Thymus (tissue), 14 donors: ENCODE measurements at places on chromosomes 1 and 21.

- DNase-seq = no peak
- no peak overlapping the region for H3K27ac ChIP-seq
- H3K27me3 ChIP-seq = no peaks in the 10 kb centered on the region
- peaks cover 27% of the 10 kb centered on the region for H3K4me1 ChIP-seq
These were observed 2.6 kb upstream of the HDAC1 start for GRCh38 chr1:32289256-32289655.

GRCh38 chr1:43052786-43053439 is 94.2 kb upstream of the SLC2A1 start:
- H3K4me1 ChIP-seq = no peaks in the 10 kb centered on the region
- no peak for DNase-seq
- H3K36me3 ChIP-seq = no peaks in the 10 kb centered on the region
- H3K27me3 ChIP-seq = no peaks in the 10 kb centered on the region
- no peak overlapping the region for H3K4me3 ChIP-seq
- H3K27ac ChIP-seq = no peak overlapping the region

- H3K36me3 ChIP-seq = no peaks in the 10 kb centered on the region
- H3K4me3 ChIP-seq = no peak overlapping the region
- H3K4me1 ChIP-seq = no peaks in the 10 kb centered on the region
- no peak for DNase-seq
These were observed 24.3 kb upstream of the GRHL3 start for GRCh38 chr1:24294716-24295371.

GRCh38 chr1:12178511-12178910 is 11.7 kb downstream of the TNFRSF1B start:
- H3K36me3 ChIP-seq = no peaks in the 10 kb centered on the region
- no peak for DNase-seq

DNA sequence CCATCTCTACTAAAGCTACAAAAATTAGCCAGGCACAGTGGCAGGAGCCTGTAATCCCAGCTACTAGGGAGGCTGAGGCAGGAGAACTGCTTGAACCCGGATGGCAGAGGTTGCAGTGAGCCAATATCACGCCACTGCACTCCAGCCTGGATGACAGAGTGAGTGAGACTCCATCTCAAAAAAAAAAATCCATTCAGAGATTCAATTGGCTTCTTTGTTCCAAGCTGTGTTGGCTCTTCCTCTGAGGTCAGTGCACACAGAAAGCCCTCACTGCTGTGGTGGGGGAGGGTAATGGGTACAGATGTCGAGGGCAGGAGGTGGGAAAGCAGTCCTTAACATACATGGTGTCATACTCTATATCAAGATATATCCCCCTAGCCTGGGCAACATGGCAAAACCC is 14.7 kb downstream of the TIE1 start:
- no peaks in the 10 kb centered on the region for H3K36me3 ChIP-seq

- no peaks in the 10 kb centered on the region for H3K36me3 ChIP-seq
- no peak overlapping the region for H3K27ac ChIP-seq
- no peak for DNase-seq
- no peaks in the 10 kb centered on the region for H3K4me1 ChIP-seq
- no peak overlapping the region for H3K4me3 ChIP-seq
These were observed 49.6 kb downstream of the ZFYVE9 start for GRCh38 chr1:52191395-52191965.

DNA sequence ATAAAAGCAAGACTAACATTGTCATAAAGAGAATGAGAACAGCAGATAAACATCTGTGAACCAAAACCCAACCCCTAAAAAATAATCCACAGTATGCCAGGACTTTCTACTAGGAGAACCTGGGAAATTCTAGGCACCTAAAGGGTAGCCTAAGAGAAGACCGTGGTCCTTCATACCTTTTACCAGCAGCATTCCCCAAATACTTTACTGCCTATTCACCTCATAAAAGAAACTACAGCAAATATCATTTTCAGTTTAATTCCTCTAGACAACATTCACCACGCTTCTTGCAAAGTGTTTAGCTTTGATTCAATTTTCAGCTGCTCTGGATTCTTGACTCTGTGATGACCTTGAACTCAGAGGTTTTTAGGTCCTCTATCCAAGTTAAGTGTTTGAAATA is 1180.7 kb upstream of the B3GALT2 start:
- DNase-seq = no peak
- H3K4me3 ChIP-seq = no peak overlapping the region
- no peaks in the 10 kb centered on the region for H3K27me3 ChIP-seq

DNA sequence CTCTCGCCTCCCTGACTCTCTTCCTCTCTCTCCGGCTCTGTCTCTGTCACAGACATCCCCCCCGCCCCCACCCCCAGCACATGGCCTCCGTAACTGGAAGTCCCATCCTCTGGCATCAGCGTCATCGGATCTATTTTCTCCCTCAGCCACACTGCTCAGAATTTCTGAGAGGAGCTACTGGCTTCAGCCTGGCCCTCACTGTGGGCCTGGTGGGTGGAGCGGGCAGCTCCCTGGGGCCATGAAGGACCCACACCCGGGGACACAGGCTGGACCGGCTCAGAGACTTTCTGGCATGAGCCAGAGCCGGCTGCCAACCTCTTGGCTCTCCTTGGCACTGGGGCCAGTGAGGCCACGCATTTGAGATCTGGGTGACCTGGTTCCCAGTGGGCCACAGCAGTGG is 61.2 kb upstream of the CASZ1 start:
- H3K4me1 ChIP-seq = no peaks in the 10 kb centered on the region
- no peak for DNase-seq
- no peak overlapping the region for H3K4me3 ChIP-seq
- H3K27me3 ChIP-seq = peaks cover 39% of the 10 kb centered on the region

DNA sequence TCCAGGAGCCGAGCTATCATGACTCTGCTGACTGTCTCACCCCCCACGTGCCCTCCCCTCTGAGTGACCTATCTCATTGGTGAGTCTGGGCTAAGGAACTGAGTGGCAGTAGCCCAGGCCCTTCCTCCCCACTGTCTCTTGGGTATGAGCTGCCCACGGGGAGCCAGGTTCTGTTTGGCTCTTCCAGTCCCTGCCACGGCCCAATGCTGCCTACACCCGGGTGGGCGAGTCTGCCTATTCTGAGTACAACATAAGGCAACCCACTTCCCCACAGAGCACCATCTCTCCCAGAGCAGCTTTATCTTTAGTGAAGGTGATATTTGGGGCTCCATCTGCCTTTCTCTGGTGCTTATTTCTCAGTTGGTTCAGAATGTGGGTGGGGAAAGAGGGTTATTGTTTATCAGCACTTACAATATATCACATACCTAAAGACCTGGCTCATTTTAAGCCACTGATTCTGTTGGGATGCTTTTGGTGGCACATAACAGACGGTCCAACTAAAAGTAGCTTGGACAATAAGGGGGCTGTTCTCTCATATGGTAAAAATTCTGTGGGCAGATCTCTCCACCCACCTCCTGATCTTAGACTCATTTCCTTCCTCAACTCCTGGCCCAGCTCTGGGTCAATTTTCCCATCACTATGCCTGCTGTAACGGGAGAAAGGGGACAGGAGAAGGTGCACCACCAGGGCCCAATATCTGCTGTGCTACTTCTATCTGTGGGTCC is 27.7 kb upstream of the VWA5B1 start:
- DNase-seq = no peak
- no peaks in the 10 kb centered on the region for H3K4me1 ChIP-seq
- H3K27ac ChIP-seq = no peak overlapping the region
- H3K4me3 ChIP-seq = no peak overlapping the region
- H3K36me3 ChIP-seq = no peaks in the 10 kb centered on the region
- H3K27me3 ChIP-seq = no peaks in the 10 kb centered on the region

GRCh38 chr21:34362670-34363069 is 1.1 kb upstream of the KCNE2 start:
- H3K36me3 ChIP-seq = no peaks in the 10 kb centered on the region
- H3K4me3 ChIP-seq = no peak overlapping the region
- DNase-seq = no peak
- no peaks in the 10 kb centered on the region for H3K27me3 ChIP-seq

DNA sequence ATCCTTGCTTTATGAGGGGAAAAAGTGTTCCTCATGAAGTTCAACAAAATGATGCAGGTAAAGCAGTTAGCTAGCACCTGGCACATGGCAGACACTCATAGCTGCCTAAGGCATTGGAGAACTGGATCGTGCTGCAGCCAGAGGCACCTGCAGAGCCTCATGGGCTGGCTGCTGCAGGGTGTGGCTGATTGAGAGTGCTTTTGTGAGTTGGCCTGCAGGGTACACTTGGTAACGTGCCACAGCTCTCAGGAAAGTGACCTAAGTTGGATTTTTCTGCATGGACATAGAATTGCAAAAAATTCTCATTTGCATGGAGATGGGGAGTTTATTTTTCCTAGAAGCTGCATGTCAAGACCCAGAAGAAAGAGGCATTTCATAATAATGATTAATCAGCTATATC is 31.6 kb upstream of the IL20 start:
- no peaks in the 10 kb centered on the region for H3K27me3 ChIP-seq
- H3K27ac ChIP-seq = no peak overlapping the region
- H3K36me3 ChIP-seq = no peaks in the 10 kb centered on the region
- DNase-seq = no peak

DNA sequence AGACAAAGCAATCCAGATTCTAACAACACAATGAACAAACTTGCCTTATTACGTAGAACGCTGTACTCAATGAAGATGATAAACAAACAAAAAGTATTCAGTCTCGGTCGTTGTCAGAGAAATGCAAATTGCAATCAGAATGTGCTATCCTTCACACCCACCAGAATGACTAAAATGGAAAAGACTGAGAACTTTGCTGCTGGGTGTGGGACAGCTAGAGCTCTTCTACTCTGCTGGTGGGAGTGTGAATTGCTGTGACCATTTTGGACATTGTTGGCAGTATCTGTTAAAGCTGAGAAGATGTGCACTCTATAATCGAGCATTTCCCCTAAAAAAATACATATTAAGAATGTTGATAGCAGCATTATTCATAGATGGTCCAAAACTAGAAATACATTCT is 111.4 kb downstream of the PEX14 start:
- no peak overlapping the region for H3K27ac ChIP-seq
- H3K4me3 ChIP-seq = no peak overlapping the region
- no peaks in the 10 kb centered on the region for H3K36me3 ChIP-seq
- DNase-seq = no peak
- H3K27me3 ChIP-seq = no peaks in the 10 kb centered on the region
- H3K4me1 ChIP-seq = no peaks in the 10 kb centered on the region

- no peak overlapping the region for H3K27ac ChIP-seq
- no peak for DNase-seq
- H3K4me3 ChIP-seq = no peak overlapping the region
- no peaks in the 10 kb centered on the region for H3K27me3 ChIP-seq
- no peaks in the 10 kb centered on the region for H3K4me1 ChIP-seq
These were observed 12.3 kb downstream of the UQCRH start for GRCh38 chr1:46315669-46316403.

- peaks cover 51% of the 10 kb centered on the region for H3K36me3 ChIP-seq
- H3K4me1 ChIP-seq = no peaks in the 10 kb centered on the region
- H3K4me3 ChIP-seq = no peak overlapping the region
- no peak overlapping the region for H3K27ac ChIP-seq
- DNase-seq = no peak
These were observed 27.2 kb downstream of the NIPAL3 start for GRCh38 chr1:24442764-24443163.

DNA sequence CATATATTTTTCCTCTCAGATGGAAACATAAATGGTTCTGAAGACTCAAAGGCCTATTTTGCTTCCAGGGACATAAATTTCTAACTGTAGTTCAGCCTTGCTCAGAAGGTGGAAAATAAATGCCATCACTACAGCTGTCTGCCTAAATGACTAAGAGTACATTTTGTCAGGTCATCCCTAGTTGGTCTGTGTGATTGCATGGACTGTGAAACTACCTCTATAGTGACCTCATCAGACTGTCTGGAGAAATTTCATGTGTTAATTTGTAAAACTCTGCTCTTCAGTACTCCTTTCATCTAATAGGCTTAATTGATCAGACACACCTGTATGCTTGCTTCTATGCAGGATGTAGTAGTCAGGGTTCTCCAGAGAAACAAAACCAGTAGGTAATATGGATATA is 886.9 kb downstream of the AMY1C start:
- H3K4me3 ChIP-seq = no peak overlapping the region
- H3K36me3 ChIP-seq = no peaks in the 10 kb centered on the region
- DNase-seq = no peak
- no peaks in the 10 kb centered on the region for H3K4me1 ChIP-seq
- no peak overlapping the region for H3K27ac ChIP-seq

DNA sequence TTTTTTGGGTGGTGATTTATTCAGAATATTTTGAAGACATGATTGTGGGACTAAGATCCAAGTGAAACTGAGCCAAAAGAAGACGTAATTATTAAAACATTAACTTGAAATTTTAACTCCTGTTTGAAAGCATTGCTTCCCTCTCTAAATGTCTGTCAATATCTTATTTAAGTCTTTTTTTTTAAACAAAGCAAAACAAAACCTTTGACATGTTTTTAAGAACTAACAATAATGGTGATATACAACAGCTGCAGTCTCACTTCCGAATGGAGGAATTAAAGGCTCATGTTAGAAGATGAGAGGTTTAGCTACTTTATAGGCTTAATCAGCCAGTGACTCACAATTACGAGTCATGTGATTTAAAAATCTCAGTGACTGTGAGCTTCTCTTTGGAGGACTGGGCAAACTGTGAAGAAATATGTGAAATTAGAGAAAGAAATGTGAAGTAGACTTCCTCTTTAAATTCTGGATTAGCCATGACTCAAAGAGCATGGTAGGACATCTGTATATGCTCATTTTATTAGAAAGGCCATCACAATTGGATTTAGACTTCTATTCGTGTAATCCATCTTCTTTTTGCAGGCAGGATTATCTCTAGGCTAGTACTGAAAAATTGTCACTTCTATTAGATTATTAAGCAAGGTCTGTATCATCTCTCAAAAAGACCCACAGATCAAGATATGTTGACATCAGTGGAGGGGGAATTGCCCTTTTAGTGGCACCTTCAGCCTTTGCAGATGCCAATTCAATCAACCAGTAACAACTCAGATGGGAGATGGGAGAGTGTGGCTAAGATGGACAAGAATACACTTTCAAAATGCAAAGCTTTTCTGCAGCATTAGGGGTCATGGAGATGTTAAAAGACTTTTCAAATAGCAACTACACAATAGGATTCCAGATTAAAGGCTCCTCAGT is 28.7 kb downstream of the KCNA3 start:
- no peaks in the 10 kb centered on the region for H3K27me3 ChIP-seq
- DNase-seq = no peak
- H3K4me3 ChIP-seq = no peak overlapping the region
- no peak overlapping the region for H3K27ac ChIP-seq

DNA sequence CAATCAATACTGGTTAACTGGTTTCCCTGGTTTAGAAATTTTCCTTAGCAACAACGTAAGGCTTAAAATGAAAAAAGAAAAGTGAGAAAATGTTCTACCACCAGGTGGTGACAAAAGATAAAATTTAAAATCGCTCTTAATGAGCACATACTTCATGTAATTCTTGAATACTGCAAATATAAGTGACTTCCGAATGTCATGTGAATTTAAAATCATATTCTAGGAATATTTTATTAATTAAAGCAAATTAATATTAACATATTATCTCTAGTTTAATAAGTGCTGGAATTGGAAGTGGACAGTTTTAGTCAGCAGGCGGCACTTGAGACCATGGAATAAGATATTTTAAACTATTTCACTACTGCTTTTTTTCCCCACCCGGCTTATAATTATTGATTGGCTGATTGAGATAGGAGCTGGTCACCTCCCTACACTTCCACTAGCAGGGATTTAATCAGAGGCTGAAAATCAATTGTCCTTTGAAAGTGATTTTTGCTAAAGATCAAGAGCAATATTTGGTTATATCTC is 5.0 kb upstream of the ADAMTS1 start:
- peaks cover 27% of the 10 kb centered on the region for H3K27me3 ChIP-seq
- DNase-seq = no peak
- no peaks in the 10 kb centered on the region for H3K36me3 ChIP-seq
- no peak overlapping the region for H3K27ac ChIP-seq
- H3K4me1 ChIP-seq = peaks cover 15% of the 10 kb centered on the region
